ENCODE measurements at places on chromosomes 7 and 10.

DNA sequence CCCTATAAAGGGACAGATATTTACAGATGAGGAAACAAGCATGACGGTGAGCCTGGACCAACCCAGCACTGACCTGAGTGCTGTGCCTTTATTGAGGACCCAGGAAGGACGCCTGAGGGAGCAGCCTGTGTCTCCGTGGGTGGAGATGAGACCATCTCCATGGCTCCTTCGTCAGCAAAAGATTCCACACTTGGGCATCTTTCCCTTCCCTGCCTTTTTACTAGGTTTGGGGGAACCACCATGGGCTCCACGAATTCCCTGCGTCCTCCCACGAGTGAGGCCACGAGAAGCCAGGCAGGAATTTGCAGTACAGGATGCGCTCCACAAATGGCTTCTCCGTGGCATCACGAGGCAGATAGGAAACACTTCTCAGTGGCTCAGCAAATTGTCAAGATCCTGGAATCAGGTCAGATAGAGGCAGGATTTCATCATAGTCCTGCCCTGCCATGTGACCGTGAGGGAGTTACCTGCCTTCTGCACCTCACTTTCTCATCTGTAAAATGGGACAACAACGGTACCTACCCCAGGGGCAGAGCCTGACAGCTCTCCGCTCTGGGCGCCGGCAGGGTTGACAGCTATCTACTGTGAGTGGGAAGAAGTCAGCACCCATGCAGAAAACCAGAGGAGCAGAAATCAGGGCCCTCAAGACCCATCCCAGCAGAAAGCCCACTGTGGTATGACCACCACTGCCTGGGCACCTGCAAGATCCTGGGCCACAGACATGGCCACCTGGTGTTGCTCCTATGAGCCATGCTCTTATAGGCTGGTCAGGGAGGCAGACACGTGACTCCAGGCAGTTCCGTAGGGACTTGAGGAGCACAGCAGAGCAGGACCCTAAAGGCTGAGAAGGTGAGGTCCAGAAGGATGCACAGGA, 80.1 kb downstream of the GRID1 start:
- DNase-seq = no peak

DNA sequence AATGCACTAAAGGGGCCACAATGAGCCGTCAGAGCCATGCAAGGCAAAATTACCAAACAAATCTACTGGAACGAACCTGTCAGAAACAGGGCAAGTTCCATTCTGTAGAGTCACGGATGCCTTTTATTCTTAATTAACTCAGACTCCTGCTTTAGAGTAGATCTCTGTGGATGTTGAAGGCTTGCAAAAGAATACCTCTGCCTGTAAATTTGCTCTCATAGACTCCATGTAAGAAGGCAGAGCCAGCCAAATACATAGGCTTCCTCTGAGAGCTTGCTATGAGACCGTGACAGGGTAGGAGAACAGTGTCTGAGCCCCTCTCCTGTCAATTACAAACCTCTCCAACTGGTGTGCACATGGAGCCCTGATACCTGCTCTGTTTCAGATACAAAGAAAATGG, 787.9 kb upstream of the POM121L12 start:
- no peak for DNase-seq

GRCh38 chr10:75228834-75229233, 6.9 kb downstream of the COMTD1 start:
- no peak for DNase-seq

DNA sequence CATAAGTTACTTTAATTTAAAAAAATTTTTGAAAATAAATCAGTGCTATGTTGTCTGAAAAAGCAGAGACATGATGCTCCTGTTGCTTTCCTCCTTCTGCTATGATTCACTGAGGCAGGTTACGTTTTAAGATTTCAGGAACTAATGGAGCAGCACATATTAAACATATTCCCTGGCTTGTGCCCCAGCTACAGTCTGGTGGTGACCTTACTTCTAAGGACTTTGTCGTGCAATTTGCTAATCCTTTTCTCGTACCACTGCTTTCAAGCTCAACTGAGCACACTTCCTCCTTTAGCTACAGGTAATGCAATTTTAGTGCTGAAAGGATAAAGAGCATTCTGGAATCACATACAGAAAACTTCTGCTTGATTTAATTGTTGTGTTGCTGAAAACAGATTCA, 16.2 kb upstream of the PRR15 start:
- no peak for DNase-seq

DNA sequence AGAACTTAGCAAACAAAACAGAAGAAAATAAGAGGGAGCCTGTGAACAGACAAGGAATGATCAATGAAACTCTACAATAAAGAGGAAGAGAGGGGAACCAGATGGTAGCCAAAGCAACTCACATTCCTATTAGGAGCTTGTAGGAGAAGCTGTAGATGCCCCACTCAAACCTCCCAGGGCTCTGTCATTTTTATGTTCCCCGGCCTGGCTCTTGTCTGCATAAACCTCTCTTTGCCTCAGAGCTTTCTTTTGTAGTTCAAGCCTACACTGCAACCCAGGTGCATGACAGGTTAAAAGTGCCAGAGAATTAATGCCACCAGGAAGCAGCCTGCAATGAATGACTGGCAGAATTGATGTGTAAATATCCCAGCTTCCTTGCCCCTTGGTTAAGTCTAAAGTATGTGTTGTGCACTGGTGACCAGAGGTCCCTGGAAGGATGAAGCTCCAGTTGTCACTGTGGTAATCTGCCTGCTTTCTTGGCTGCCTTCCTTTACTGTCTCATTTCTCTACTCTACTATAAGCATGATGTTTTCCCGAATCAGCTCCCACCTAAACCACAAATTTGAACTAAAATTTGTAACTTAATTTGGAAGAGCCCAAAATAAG, 40.4 kb downstream of the HDAC9 start:
- no peak for DNase-seq

DNA sequence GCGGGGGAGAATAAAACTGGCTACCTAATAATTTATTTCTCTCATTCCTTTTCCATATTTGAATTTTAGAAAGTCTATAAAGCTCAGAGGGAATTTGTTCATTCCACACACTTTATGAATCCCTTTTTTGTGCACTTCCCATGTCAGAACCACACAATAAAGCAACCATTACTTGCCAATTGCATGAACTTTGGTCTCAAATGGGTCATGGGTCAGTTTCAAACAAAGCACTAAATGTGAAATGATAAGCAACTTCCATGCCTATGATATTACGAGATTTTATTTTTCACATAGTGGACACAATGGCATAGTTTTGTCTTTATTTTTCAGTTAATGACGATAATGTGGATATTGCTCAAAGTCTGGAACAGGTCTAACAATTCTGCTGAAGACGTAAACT, 18.6 kb upstream of the RELN start:
- DNase-seq = no peak

GRCh38 chr7:135109562-135109961, 38.3 kb upstream of the TMEM140 start:
- DNase-seq = no peak

DNA sequence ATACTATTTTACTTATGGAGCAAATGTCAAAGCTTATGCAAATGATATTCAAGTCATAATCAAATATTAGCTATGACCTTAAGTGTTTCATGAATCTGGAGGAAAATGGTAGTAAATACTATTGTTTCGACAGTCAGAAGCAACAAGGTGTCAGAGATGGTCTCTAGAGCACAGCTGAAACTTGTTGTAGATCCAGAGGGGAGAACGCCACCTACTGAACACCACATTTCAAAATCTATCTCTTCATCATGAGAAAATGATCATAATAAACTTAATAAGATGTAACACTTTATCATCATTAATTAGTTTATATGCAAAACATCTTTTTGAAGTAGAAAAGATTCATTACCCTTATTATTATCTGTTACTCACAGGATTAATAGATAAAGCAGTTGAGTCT, 418.7 kb downstream of the GATA3 start:
- DNase-seq = no peak

- no peak for DNase-seq
Observed at GRCh38 chr10:28548781-28549498, 16.0 kb downstream of the WAC start.

DNA sequence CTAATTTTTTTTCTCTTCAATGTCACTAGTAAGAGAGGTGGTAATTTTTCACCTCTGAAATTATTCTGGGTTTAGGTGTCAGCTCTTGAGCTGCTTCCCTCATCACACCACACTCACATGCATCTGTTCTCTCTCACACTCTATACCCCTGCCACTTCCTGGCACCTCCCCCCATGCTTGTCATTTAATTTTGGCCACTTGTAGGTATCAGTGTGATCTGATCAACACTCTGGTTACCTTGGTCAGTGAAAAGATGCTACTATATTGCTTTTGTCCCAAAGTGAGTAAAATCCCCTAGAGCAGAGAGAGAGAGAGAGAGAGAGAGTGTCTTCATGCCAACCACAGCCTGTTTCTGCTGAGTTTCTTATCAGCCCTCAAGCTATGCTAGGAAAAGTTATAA, 42.5 kb downstream of the STK17A start:
- no peak for DNase-seq

DNA sequence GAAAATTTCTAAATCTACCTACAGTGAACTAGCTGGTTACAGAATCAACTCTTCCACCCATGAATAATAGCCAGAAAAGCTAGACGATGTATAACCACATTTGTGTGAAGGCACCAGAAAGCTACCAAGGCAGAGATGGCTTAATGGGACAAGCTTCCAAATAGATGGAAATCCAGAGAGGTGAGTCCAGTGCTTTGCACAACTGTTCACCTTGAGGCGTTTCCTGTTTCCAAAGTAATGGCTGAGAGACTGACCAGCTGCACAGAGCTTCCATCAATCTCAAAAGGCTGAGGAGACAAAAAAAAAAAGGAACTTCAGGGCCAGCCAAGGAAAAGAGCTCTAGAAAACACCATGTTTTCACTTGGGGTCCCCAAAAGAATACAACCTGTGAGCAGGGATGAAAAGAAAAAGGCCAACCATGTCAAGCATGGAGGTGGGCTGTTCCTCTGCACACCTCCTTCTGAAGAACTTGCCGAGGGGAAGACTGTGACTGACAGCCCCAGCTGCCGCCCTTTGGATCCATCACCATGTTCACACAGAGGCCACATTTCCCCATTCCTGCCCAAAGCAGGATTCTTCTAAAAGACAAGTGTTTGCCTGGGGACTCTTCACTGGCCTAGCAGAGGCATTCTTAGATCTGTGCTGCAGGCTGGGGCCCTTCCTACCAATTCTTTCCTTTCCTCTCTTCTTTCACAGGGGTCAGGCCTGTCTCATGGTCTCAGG, 72.9 kb downstream of the ARHGAP21 start:
- DNase-seq = no peak

- DNase-seq = no peak
Observed at GRCh38 chr7:151010307-151011096, 13.8 kb downstream of the ATG9B start.
